Activated naive CD4-positive, alpha-beta T cell treated with anti-CD3 and anti-CD28 coated beads for 36 hours (primary cell): ENCODE measurements at places on chromosomes 3 and 15. TPM values are rescaled to one million over a fixed set of nuclear protein-coding genes. Genes with fewer than 3 reads are reported as not detected.

Gene MUC20
- 0.43 TPM for total RNA-seq

Gene SCG5
- total RNA-seq: 0.57 TPM

Gene SLC38A3
- not detected for total RNA-seq

Gene MAGI1
- total RNA-seq: not detected

Gene GP5
- total RNA-seq: 0.62 TPM

Gene CORO2B
- not detected for total RNA-seq
